ENCODE measurements at places on chromosomes 4 and X. TPM values are rescaled to one million over a fixed set of nuclear protein-coding genes. Genes with fewer than 3 reads are reported as not detected.

- no peaks in the 10 kb centered on the region for H3K27me3 ChIP-seq
- H3K4me3 ChIP-seq: no peak overlapping the region
- H3K36me3 ChIP-seq: no peaks in the 10 kb centered on the region
- H3K4me1 ChIP-seq: peaks cover 3% of the 10 kb centered on the region
Observed at GRCh38 chr4:12211636-12212035, 782.9 kb upstream of the HS3ST1 start.

Gene PARM1
- 1.4 TPM for polyA plus RNA-seq

DNA sequence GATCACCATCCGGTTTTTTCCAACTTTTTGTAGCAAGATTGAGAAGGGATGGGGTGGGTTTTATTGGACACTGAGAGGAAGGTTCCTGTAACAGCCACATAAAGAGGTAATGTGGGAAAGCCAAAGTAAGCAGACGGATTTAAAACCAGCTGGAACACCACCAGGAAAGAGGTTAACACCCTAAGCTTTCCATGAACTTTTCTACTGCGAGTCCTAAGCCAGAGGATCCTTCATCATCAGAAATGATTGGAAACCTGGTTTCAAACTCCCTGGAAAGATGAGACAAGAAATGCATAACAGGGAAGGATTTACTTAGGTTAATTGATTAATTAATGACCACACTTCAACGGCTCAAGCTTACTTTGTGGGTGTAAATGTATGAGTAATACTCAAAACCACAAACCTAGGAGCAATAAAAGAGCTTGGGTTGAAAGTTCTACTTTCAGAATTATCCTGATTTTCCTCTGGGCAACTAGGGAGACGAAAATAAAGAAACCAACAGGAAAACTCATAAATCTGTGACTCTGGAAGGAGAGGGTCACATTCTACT, 91.5 kb downstream of the COX18 start:
- no peaks in the 10 kb centered on the region for H3K4me1 ChIP-seq
- no peaks in the 10 kb centered on the region for H3K36me3 ChIP-seq
- no peak overlapping the region for H3K27ac ChIP-seq
- H3K4me3 ChIP-seq: no peak overlapping the region
- H3K27me3 ChIP-seq: no peaks in the 10 kb centered on the region

Gene FABP2
- polyA plus RNA-seq: 100 TPM

Gene MAGEA2B
- not detected for polyA plus RNA-seq

DNA sequence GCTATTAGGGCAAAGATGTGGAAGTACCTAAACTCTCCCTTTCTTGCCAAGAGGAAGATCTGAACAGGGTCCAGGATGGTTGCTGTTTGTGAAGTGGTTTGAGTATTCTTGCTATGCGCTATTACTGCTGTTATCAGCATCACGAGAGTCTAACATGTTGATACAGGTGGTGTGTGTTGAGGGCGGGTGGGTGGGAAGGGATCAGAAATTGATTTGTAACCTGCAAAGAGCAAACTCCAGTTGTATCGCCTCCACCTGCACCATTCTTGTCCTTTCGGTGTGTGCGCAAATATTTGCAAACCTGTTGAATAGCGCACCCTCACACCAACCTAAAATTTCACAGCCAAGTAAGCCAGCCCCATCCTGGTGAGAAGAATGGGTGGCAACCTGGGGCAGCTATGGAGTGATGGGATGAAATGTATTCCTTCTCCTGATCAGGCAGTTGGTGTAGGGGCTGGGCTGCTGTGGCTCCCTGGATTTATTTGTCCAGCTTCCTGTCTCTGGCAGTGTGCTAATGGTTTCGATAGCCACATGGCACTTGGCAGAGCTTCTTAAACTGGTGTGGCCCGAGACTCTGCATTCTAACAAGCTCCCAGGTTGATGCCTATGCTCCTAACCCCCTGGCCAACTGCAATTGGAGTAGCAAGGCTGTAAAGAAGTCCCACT, 102.6 kb upstream of the SCML1 start:
- DNase-seq: peak; percentile 40
- H3K36me3 ChIP-seq: no peaks in the 10 kb centered on the region
- no peak overlapping the region for H3K27ac ChIP-seq

- H3K27me3 ChIP-seq: no peaks in the 10 kb centered on the region
- no peak overlapping the region for H3K4me3 ChIP-seq
- H3K4me1 ChIP-seq: no peaks in the 10 kb centered on the region
- no peak overlapping the region for H3K27ac ChIP-seq
- H3K36me3 ChIP-seq: peaks cover 10% of the 10 kb centered on the region
- DNase-seq: no peak
Observed at GRCh38 chr4:145530662-145531061, 49.0 kb downstream of the SMAD1 start.
